ENCODE measurements at places on chromosomes 7 and 10. TPM values are rescaled to one million over a fixed set of nuclear protein-coding genes. Genes with fewer than 3 reads are reported as not detected.

The EGFR gene
- 7.0 TPM for total RNA-seq

The MYPN gene
- total RNA-seq: not detected

The IDI2 gene
- total RNA-seq: not detected

The GNG11 gene
- not detected for total RNA-seq

DNA sequence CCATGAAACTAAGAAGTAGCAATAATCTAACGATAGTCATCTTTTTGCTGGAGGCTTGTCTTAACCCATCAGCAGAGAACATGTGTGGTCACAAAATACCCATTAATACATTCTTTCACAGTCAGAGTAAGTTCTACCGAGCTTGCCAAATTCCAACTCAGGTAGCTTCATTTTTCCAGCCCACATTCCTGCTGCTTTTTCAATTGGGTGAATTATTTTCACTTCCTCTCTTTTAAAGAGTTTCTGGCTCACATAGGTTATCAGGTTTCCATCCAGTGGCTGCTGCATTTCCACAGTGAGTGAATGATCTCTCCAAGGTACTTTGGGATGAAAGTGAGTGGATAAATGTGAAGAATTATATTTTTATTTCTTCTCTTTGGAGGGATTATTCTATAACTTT, 233.1 kb downstream of the SEMA3E start:
- DNase-seq: no peak

- DNase-seq: no peak
These were observed 23.9 kb downstream of the CACNB2 start for GRCh38 chr10:18164093-18164492.

DNA sequence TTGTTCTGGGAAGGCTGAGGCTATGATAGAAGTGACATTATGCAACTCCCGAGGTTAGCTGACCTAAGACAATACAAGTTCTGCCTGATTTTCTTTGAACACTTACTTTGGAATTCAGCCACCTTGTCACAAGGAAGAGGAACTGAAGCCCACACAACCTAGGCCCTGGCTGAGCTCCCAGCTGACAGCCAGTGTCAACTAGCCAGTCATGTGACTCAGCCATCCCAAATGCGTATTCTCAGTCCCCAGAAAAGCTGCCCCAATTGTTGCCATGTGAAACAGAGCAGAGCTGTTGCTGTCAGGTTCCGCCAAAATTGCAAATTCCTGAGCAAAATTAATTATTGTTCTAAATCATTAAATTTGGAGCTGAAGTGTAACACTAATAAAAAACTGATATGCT, 1010.0 kb downstream of the XPNPEP1 start:
- DNase-seq: no peak

- DNase-seq: no peak
These were observed 46.2 kb downstream of the NOC3L start for GRCh38 chr10:94316560-94316959.

GRCh38 chr10:113732160-113732881, 19.2 kb upstream of the PLEKHS1 start:
- DNase-seq: no peak
